ENCODE measurements at places on chromosomes 2 and 18.

DNA sequence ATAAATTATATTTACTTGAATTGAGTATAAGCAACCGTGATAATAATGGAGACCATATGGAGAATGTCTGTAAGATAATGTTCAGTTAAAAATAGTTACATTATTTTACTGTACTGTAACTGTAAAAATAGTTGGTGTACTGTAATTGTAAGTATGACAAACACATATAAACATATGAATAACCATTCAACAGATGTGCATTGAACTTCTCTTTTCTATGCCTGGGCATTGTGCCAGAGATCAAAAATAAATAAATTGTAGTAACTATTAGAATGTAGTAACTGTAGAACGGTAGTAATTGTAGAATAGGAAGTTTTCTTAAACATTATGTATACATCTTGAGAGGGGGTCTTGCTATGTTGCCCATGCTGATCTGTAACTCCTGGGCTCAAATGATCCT lies 287.4 kb upstream of the EPAS1 start:
- no peak for DNase-seq

GRCh38 chr2:28602751-28603639 lies 107.1 kb downstream of the PLB1 start:
- DNase-seq, result no peak

GRCh38 chr2:102522162-102522561 lies 49.1 kb downstream of the SLC9A4 start:
- no peak for DNase-seq

GRCh38 chr2:241556746-241557145 lies 1.8 kb upstream of the BOK start:
- no peak for DNase-seq

GRCh38 chr2:221792971-221793521 lies 220.9 kb upstream of the EPHA4 start:
- no peak for DNase-seq

- no peak for DNase-seq
Measured at GRCh38 chr2:74947703-74948102, 10.7 kb upstream of the POLE4 start.

DNA sequence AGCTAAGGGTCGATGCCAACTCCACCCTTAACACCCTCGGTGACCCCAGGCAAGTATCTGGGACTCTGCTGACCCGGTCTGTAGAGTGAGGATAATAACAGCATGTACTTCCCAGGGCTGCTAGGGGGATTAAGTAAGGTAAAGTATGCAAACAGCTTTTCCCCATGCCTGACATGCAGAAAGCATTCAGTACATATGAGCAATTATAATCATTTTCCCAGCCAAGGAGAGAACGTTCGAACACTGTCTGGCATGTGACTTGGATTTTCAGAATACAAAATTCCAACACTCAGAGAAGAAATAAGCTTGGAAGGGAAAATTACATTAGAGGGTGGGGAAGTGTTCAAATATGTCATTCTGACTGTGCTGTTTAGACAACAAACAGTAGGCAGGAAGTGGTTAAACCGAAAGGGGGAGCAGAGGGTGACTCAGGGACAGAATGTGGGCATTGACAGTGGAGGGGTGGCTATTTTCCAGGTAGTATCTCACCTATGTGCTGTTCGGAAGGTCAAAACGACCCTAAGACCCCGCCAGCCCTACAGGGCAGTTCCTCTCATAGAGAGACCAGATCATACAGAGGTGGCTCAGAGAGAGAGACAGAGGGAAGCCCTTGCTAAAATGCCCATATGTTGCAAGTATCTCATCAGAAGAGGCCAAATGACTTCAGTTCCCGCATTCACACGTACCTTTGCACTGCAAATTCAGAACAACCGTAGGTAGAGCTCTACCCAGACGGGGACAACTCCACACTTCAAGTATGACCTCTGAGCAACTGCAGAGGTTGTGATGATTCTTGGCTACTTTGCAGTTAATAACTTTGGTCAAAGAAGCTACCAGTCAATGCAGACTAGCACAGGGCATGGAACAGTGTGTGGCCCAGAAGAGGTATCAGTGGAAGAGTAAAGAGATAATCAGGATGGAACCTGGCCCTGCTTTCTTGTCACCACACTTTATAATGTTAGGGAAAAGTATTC lies 14.8 kb downstream of the ASPRV1 start:
- DNase-seq, result peak; percentile 83

- no peak for DNase-seq
Measured at GRCh38 chr2:69192176-69192945, 179.4 kb downstream of the ANTXR1 start.

DNA sequence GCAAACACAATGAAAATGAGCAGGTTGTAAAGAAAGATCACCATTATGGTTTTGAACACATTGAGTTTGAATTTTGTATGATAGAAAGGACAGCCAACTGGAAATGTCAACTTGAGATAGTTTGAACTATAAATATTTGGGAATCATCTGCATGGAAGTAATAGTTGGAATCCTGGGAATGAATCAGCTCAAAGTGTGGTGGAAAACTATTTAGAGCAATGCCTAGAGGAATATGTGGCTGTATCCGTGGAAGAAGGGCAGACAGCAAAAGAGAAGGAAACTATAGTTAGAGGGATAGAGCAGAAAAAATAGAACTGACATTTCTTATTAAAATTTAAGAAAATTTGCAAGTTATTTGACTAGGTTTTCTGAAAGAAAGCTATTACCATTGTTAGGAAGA lies 112.5 kb upstream of the OTX1 start:
- no peak for DNase-seq

- no peak for DNase-seq
Measured at GRCh38 chr2:200788121-200788718, 23.5 kb upstream of the BZW1 start.

GRCh38 chr2:114022360-114023085 lies 132.6 kb downstream of the ACTR3 start:
- no peak for DNase-seq
